ENCODE measurements at places on chromosomes 16 and 17. TPM values are rescaled to one million over a fixed set of nuclear protein-coding genes. Genes with fewer than 3 reads are reported as not detected.

The PRKAR1A gene
- 491 TPM for total RNA-seq

The CD79B gene
- 0.12 TPM for total RNA-seq

The TNP2 gene
- not detected for total RNA-seq

The RILP gene
- 5.6 TPM for total RNA-seq

The EPOP gene
- total RNA-seq, result 0.55 TPM

The MYADML2 gene
- not detected for total RNA-seq

The CES5A gene
- not detected for total RNA-seq

The CIBAR2 gene
- not detected for total RNA-seq

The EVPLL gene
- total RNA-seq, result not detected

The RASL10B gene
- 1.5 TPM for total RNA-seq

The PABPN1L gene
- total RNA-seq, result not detected

The RGS11 gene
- 4.2 TPM for total RNA-seq

The ZNF385C gene
- not detected for total RNA-seq

The GSDMA gene
- not detected for total RNA-seq

The SRCAP gene
- 30.9 TPM for total RNA-seq

The GPR142 gene
- total RNA-seq, result not detected

The COPRS gene
- total RNA-seq, result 141 TPM

The NPIPB8 gene
- total RNA-seq, result under 0.01 TPM

The TMEM220 gene
- total RNA-seq, result 3.4 TPM

The AOC2 gene
- 0.75 TPM for total RNA-seq

The OR1F1 gene
- total RNA-seq, result not detected

The TMED6 gene
- total RNA-seq, result 0.11 TPM

The HBA2 gene
- total RNA-seq, result not detected

The TGFB1I1 gene
- 35.5 TPM for total RNA-seq

The MYO15B gene
- total RNA-seq, result 6.3 TPM

The KRTAP1-5 gene
- 54.1 TPM for total RNA-seq

The DNAI2 gene
- not detected for total RNA-seq

The IL32 gene
- 1.9 TPM for total RNA-seq

The NKD1 gene
- under 0.01 TPM for total RNA-seq

The ERN2 gene
- total RNA-seq, result 0.12 TPM

All from uterine smooth muscle cell (primary cell).